Activated CD4-positive, alpha-beta T cell treated with anti-CD3 and anti-CD28 coated beads, Interleukin-2, amount 50 U/mL, for 4 hours (primary cell): ENCODE measurements at places on chromosomes 11 and 22.
A peak's percentile ranks its signal among the peaks of the same experiment; 100 is the strongest.

DNA sequence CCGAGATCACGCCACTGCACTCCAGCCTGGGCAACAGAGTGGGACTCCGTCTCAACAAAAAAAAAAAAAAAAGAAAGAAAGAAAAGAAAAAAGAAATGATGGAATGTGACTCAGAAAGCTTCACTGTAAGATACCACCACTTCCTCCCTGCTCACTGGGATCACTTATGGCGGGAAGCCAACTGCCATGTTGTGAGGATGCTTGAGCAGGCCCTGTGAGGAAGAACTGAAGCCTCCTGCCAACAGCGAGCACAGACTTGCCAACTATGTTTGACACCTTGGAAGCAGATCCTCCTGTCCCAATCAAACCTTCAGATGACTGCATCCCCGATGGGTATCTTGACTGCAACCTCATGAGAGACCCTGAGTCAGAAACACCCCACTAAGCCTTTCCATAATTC, 8.3 kb downstream of the SEC14L6 start:
- no peak for DNase-seq

DNA sequence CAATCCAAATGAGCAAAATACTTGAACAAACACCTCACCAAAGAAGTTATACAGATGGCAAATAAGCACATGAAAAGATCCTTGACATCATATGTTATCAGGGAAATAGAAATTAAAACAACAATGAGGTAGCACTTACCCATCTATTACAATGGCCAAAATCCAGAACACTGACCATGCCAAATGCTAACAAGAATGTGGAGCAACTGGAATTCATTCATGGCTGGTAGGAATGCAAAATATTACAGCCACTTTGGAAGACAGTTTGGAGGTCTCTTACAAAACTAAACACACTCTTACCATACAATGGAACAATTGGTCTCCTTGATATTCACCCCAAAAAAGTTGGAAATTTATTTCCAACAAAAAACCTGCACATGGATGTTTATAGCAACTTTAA, 19.1 kb upstream of the FAM181B start:
- no peak for DNase-seq

- DNase-seq: no peak
Observed at GRCh38 chr11:17683377-17684161, 35.8 kb upstream of the MYOD1 start.

DNA sequence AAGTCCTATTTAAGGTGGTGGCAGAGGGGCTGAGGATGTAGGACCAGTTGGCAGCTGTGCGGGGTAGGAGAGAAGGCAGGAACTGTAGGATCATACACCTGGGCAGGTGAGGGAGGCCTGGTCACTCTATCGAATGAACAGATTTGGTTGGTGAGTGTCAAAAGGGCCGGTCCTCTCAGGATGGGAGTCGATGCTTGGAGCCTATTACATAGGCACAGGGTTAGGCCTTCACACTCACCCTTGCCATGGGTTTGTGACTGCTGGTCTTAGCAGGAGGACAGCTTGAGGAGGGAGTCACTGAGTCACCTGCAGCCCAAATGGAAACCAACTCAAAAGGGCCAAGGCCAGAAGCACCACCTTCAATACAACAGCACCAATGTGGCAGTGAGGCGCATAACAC, 80.2 kb upstream of the NARS2 start:
- no peak for DNase-seq

DNA sequence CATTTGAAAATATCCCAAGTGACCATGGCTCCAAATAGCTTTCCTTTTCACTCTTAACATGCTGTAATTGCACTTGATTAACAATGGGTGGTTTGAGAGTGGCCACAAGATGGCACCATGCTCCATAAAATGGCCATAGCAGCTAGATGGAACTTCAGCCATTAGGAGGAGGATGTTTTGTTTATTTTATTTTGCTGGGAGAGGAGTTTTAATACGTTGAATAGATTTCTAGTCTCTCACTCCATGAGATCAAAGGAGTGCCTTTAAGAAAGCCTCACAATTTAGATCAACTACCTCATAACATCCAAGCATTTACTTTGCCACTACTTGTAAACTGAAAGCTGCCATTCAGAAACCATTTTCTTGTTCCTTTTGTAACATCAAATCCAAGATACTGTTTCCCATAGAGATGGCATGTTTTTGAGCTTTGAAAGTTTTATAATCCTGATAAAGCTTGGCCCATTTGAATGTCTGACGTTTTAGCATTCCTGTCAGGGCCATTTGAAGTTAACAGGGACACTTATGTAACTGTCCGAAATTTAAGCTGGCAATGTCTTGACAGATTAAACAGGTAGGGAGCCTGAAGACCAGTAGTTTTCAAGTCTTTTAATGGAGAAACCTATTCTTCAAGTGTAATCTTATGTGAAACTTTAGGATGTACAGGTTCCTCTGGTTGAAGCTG, 4.7 kb downstream of the FEN1 start:
- DNase-seq: peak; percentile 66

DNA sequence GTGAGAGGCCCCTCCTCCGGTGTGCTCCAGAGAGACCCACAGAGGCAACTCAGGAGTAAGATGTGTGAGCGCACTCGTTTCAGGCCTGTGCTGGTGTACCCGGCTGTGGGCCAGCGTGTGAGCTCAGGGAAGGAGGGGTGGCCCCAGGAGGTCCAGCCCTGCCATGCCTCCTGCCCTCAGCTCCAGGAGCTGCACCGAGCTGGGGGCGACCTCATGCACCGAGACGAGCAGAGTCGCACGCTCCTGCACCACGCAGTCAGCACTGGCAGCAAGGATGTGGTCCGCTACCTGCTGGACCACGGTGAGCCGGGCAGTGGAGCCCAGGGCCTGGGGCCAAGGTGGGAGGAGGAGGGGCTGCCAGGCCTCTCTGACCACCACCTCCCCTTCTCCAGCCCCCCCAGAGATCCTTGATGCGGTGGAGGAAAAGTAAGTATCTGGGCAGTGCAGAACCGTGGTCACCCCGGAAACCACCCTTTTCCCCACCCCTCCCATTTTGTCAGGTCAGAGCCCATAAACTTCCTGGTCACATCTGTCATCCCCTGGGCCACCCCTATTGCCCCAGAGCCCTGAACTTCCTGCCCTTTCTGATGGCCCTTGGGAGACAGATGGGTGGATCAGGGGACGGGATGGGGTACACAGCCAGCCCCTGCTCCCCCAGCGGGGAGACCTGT, 2.5 kb upstream of the MDK start:
- DNase-seq: no peak

- no peak for DNase-seq
Observed at GRCh38 chr11:17413414-17414316, 25.2 kb upstream of the KCNJ11 start.

- no peak for DNase-seq
Observed at GRCh38 chr11:27679136-27680015, 20.9 kb downstream of the BDNF start.

GRCh38 chr11:23570828-23571227, 710.6 kb upstream of the CCDC179 start:
- DNase-seq: no peak

DNA sequence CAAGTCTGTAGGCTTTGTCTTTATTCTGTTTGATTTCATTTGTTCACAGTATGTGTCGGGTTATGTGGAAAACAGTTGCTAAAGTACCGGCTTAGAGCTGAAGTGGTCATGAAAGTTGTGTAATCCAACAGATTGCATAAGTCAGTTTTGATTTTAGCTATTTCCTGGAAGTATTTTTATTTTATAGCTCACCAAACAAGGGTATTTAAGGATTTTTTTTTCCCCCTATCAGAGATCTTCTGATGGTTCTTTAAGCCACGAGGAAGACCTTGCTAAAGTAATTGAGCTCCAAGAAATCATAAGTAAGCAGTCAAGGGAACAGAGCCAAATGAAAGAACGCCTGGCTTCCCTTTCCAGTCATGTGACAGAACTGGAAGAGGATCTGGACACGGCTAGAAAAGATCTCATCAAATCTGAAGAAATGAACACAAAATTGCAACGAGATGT, 55.9 kb downstream of the PPFIA1 start:
- DNase-seq: no peak

GRCh38 chr11:78920329-78920728, 345.7 kb upstream of the NARS2 start:
- no peak for DNase-seq

- no peak for DNase-seq
Observed at GRCh38 chr11:58867556-58867955, 23.1 kb upstream of the GLYATL2 start.

- no peak for DNase-seq
Observed at GRCh38 chr22:46484861-46485595, 52.4 kb downstream of the CELSR1 start.

- DNase-seq: no peak
Observed at GRCh38 chr22:36165141-36165540, 4.6 kb upstream of the APOL3 start.

GRCh38 chr11:113393501-113393985, 6.0 kb downstream of the ANKK1 start:
- DNase-seq: no peak

GRCh38 chr11:71253794-71254193, 1.4 kb upstream of the SHANK2 start:
- DNase-seq: no peak

- peak; percentile 30 for DNase-seq
Observed at GRCh38 chr22:50018608-50019285, 6.2 kb upstream of the IL17REL start.

DNA sequence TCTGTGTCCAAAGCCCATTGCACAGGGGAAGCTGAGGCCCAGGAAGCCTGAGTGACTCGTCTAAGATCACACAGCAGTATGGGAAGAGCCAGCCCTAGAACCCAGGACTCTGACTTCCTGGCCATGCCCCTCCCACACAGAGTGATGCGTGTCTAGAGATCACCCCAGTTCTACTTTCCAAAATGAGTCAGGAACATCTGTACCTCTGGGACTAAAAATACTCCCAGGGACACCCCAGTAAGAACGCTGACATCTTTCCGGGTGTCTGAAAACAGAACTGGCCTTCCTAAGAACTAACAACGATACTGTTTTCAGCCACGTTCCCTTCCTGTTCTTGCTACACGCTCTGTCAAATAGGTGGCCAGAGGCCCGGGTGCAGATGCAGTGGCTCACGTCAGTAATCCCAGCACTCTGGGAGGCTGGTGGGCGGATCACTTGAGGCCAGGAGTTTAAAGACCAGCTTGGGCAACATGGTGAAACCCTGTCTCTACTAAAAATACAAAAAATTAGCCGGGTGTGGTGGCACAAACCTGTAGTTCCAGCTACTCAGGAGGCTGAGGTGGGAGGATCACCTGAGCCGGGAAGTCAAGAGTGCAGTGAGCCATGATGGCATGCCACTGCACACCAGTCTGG, 21.7 kb upstream of the PDGFB start:
- no peak for DNase-seq

GRCh38 chr11:57251037-57251436, 14.0 kb upstream of the APLNR start:
- DNase-seq: no peak

- DNase-seq: no peak
Observed at GRCh38 chr11:86706338-86707131, 34.1 kb upstream of the ME3 start.

DNA sequence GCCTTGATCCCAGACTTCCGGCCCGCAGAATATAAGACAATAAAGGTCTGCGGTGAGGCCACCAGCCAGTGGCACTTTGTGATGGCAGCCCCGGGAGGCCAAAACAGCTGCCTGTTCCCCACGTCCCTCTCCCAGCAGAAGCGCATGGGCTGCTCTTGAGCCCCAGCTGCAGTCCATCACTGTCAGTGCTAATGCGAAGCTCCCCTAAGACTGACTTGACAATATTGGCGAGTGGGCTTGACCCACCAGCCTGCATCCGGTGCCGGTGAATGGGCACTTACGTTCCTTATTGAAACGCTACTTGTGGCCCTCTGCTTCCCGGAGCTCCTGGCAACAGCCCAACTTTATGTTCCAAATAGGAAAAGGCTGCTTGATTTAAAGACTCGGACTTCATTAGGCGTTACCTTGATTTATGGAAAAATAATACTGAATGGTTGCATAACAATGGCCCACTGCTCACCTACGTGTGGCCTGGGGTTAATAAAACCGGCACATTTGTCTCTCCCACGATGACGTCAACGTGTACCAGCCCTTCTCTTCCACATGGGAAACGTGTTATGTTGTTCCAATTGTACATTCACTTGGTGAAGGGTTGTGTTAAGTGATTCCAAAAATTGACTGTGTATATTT, 93.4 kb upstream of the SEPTIN5 start:
- no peak for DNase-seq

GRCh38 chr11:833114-833791, 501 bp downstream of the CD151 start:
- no peak for DNase-seq

GRCh38 chr11:64667154-64667745, 55.7 kb downstream of the NRXN2 start:
- DNase-seq: no peak

GRCh38 chr11:26188554-26188953, 143.4 kb upstream of the ANO3 start:
- DNase-seq: no peak

- DNase-seq: no peak
Observed at GRCh38 chr11:1015826-1016545, 20.5 kb downstream of the MUC6 start.

- no peak for DNase-seq
Observed at GRCh38 chr22:49779853-49780697, 47.6 kb downstream of the BRD1 start.

- DNase-seq: no peak
Observed at GRCh38 chr11:128893578-128894285, 2.6 kb downstream of the KCNJ5 start.

DNA sequence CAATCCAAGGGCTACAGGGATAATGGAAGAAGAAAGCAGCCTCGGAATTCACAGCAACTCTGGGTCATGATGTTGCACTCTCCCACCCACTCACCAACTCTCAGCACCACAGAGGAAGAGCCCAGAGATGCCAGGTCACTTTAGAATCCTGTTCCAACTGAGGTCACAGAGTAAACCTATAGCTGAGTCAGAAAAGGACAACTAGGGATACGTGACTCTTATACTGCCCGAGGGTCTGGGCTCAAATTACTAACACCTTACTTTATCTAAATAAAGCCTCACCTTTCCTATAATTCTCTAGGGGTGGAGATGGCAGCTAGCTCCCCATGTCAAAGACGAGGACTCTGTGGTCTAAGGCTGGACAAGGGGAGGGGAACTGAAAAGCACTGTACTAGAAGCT, 24.6 kb downstream of the IL18BP start:
- no peak for DNase-seq

DNA sequence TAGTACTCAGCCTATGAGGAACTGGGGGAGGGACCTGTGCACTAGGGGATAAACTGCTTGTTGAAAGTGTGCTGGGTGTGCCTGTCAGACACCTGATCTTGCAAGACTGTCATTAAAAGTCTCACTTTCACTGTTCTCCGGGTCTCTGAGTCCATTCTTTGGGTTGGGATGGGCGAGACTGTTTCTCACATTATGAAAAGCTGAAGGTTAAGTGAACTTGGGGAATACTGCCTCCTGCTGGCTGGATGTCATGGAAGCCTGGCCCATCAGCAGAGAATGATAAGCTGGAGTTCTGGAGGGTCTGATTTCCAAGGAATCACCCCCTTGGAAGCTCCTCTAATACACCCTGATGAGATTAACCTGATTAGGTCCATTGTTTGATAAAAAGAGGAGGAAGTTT, 9.0 kb upstream of the VPREB1 start:
- peak; percentile 35 for DNase-seq

GRCh38 chr11:98955551-98955950, 65.2 kb upstream of the CNTN5 start:
- DNase-seq: no peak
